ENCODE measurements at places on chromosomes 7 and 10.

DNA sequence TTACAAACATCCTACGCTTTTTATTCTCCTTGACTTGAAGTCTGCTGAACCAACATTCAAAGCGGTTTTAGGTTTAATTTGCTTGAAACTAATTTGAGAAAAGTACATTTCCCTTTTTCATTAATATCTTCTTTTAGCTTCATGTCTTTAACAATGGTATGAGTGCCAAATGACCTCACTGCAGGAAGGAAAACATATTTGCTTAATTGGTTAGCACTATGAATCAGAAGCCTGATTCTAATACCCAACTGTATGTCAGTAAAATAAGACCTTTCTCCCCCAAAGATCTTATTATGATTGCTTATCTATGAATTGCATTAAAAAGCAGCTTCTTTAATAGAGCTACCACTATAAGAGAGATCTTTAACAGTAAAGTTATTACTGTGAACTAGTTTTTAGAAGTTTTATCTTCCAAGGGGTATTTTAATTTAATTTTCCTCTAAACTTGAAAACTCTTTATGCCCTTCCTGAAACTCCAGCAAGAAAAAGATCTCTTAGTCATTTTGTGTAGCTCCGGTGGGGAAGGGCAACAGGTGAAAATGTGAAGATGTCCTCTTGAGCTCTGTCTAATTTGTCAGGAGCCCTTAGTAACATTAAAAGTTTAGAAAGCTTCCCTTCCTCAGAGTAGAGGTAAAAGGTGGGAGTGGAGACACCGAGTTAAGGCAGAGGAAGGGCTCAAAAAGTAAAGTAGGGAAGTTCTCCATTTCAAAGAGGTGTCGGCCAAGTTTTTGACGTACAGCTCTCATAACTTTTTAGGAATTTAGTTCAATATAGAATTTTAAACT is 6.1 kb downstream of the COL1A2 start:
- DNase-seq, result no peak

DNA sequence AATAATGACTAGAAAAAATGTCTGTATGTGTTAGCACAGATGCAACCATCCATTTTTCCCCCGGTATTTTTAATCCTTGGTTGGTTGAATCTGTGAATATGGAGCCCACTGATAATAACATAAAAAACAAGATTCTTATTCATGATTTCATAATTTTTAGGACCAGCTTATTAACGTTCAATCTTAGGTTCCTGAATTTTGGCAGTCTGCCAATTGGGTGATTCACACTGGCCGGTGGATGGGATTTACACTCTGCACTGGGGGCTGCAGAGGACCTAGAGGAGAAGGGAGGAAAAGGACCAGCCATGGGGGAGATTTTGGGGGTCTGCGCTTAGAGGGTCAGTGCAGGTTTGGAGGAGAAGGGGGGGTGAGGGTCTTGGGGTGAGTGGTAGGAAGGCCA is 327.9 kb downstream of the ACTR3B start:
- no peak for DNase-seq

GRCh38 chr10:84424731-84425167 is 96.4 kb downstream of the CCSER2 start:
- no peak for DNase-seq

DNA sequence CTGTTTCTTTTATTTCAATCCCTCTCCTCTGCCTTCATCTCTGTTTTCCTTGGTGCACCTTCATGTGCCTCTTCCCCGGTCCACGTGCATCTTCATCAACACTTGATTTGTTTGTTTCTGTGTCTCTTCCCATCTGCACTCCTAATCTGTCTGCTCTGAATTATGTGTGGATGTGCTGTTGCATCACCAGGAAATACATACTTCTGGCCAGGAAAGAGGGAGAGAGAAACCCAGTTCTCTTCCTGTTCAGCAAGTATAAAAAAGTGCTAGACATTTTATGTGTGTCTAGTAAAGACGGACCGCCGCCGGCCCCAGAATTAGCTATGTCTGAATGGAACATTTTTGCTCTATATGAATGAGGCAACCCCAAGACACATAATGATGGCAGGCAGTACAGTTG is 93.8 kb downstream of the CALD1 start:
- DNase-seq, result no peak

GRCh38 chr10:127426746-127427145 is 122.4 kb upstream of the NPS start:
- no peak for DNase-seq

- DNase-seq, result no peak
Measured at GRCh38 chr10:123275136-123275564, 120.9 kb downstream of the BUB3 start.

DNA sequence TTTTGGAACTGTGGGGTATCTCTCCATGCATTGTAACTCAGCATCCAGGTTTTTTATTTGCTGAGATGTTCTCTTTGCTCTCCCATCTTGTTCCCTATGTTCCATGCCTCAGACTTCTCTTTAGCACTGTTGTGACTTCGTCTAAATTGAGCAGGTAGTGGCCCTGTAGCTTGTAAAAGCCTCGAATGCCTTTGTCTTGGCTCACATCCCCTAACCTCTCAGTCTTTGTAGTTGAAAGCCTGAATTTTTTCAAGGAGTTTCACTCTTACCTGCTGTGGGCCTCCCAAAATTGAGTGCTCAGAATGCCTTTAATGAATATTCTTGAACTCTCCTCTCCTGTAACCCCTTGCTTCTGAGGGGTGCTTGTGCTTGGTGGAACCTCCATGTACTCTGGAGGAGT is 1137.3 kb downstream of the REEP3 start:
- no peak for DNase-seq

- DNase-seq, result no peak
Measured at GRCh38 chr7:73879977-73880681, 19.2 kb downstream of the TMEM270 start.

DNA sequence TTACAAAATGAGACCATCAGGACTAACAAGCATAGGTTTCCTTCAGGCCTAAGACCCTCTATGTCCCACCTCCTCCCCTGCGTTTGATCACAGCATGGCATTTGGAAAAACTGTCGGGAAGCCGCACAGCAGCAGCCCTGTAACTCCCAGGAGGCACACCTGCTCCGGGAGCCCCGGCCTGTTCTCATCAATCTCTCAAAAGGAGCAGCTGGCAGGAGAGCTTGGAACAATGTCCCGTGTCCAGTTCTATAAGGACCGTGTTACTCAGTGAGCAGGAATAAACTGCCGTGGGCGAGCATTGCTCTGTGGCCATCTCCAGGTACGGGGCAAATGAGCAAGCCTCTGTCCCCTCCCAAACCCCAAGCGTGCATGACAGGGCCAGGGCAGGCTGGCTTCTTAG is 236.9 kb downstream of the SFMBT2 start:
- DNase-seq, result no peak

DNA sequence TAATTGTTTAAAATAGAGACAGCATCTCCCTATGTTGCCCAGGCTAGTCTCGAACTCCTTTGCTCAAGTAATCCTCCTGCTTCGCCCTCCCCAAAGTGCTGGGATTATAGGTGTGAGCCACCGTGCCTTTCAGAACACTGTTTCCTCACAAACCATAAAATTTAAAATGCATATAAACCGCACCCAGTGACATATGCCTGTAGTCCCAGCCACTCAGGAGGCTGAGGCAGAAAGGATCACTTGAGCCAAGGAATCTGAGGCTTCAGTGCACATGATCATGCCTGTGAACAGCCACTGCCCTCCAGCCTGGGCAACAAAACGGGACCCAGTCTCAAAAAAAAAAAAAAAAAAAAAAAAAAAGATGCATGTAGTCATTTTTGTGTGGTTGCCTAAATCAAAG is 36.8 kb downstream of the ACBD5 start:
- DNase-seq, result no peak

DNA sequence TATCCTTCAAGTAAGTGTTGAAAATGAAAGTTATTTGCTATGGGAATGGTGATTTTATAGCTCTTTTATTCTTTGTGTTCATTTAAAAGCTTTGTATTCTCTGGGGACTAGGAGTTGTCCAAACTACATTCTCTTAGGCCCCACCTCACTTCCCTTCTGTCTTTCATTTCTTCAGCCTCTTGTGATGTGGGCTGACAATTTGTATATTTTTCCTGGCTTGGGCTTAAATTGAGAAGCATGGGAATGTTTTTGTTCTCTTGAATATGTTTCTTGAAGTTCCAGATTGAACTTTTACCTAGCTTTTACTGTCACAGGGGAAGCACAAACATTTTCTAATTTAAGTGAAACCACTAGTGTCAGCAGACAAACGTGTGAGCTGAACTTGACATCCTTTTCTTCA is 27.9 kb downstream of the BBS9 start:
- no peak for DNase-seq

GRCh38 chr7:68733219-68734153 is 864.8 kb upstream of the AUTS2 start:
- DNase-seq, result no peak

DNA sequence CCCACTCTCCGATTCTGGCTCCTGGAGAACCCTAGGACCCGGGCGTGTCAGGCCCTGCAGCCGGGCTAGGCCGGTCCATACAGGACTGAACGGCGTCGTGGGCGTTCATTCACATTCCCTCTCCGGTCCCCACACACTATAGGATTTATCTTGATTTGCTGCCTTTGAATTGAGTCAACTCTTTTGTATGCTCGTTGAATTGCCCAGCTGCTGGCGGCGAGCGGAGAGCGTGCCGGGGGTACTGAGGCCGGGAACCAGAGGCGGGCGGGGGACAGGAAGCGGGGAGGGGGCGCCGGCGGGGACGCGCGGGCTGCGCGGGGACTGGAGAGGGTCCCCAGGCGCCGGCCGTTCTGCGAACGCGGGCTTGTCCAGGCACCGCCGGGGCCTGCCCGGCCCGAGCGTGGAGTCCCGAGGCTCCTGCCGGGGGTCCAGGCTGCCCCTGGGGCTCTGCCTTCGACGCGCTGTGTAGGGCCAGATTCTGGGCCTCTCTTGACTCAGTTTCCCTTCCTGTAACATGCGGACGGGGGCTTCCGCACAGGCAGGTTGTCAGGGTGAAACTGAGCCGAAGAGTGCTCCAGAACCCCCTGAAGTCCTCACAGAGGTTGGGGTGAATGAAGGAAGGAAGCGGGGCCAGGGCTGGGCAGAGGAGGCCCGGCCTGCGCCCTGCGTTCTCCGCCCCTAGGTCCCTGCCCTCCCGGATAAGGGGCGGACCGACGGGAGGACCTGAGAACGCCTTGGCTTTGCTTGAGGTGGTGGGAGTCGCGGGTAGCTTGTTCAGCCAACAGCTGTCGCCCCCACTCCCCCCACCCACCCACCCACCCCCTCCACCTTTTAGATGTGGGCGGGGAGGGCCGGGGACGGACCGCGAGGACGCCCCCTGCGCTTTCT is 769 bp upstream of the ELFN1 start:
- DNase-seq, result no peak

DNA sequence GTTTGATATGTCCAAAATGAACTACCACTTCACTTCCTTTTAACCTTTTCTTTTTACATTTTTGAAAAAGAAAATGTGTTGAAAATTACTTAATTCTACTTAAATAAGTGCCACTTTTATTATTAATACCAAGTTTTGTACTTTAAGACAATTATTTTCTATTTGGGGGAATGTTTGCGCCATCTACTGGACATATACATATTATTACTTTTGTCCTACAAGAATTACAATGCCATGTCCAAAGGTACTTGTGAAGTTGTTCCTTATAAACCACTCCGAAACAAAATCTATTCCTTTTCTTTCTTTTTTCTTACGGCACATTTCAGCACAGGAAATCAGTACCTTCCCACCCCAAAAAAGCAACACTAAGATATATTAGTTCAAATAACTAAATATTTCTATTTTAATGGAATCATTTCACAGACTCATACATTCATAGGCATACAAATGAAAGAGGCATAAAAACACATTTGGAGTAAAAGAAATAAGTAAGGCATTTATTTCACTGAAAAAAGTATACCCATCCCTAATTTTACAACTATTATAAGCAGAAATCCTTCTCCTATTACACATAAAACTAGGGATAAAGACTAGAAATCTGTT is 169.9 kb downstream of the RNF133 start:
- DNase-seq, result peak; percentile 9

DNA sequence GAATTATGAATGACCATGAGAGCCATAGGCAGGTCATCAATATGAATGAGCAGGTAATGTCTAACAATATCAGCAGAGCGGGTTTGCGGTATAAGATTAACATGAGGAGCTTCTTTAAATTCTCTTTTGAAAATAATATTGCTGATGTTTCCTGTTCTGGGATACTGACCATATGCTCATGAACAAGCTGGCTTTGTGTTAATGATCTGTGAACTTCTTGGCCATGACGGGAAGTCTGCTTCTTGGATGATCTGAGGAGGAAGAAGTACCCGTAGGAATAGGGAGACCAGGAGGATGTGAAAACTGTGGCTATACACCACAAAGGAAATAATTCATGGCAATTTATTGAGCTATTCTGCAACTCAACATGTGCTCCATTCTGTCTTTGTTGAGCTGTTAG is 38.6 kb downstream of the ITGA8 start:
- no peak for DNase-seq

DNA sequence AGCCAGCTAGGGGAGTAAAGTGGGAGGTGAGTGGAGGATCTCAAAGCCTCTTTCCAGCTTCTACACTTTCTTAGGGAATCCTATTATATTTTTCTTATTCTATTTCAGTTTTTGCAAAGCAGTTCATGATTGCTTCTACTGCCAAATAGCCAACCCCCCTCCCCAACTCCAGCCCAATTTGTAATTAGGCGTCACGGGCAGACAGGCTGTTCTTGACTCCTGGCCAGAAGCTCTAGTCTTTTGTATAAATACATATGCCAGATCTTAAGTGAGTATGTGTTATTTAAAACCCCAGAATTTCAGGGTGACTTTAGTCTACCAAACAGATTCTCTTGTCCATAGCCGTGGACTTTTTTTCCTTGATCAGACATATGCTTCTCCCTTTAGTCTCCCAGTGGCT is 255.2 kb downstream of the BUB3 start:
- no peak for DNase-seq

DNA sequence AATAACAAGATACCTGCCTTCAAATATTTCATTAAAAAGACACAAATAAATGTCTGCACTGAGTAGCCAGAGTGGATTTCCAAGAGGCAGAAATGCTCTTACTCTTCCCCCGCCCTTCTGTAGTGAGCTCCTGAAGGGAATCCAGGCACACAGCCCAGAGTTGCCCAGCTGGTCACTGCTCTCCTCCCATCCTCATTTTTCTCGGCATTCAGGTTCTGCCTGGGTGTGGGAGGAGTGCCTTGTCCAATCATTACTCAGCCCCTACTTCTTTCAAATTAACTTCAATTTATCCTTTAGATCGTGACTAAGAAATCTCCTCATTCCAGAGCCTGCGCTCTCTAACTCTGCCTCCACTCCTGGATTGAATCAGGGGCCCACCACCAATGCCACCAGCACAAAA is 12.2 kb downstream of the CCDC6 start:
- DNase-seq, result no peak

DNA sequence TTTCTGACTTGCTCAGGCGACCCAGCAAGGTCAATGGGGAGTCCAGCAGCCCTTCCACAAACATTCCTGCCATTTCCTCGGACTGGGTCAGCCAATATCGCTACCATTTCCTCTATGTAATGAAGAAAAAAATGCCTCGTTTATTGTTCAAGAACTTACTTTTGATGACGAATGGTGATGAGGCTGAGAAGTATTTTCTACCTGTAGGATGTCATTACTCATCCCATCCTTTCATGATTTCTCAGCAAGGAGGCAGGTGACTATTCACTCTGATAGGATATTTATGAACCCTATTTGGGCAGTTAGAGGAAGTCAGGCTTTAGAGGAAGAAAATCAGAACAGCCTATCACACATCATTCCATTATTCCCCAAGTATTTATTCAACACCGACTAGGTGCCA is 178.6 kb downstream of the FANK1 start:
- no peak for DNase-seq

- DNase-seq, result no peak
Measured at GRCh38 chr7:33918438-33919143, 13.3 kb downstream of the BMPER start.

Measured in germinal center (tissue), 1 donor.